ENCODE measurements at places on chromosomes 5 and 9.
A peak's percentile ranks its signal among the peaks of the same experiment; 100 is the strongest.

- DNase-seq: peak; percentile 71
Observed at GRCh38 chr5:168472329-168472728, 13.9 kb upstream of the RARS1 start.

- DNase-seq: no peak
Observed at GRCh38 chr5:40428126-40428525, 251.6 kb upstream of the PTGER4 start.

DNA sequence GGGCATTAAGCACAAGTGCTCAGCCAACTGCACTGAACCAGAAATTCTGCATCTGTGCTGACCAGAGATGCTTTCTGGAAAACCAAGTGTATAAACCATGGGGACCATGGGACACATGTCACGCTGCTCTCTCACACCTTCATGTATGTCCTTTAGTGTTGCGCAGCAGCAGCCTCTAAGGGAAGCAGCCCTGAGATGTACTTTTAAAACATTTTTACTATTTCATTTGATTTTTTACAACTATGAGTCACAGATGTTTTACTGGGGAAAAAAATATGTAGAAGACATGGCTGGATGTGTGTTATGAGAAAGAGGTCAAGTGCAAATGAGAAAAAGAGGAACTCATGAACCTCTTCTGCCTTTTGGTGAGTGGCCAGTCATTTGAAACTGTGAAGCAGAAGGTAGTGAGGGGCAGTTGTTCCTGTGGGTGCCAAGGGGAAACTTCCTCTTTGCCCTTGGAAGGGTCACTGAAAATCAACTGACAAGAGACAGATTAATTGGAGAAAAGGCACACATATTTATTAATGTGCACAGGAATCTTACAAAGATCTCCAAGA, 31.4 kb upstream of the SYK start:
- DNase-seq: no peak

GRCh38 chr5:16477541-16477940, 11.9 kb upstream of the ZNF622 start:
- no peak for DNase-seq

DNA sequence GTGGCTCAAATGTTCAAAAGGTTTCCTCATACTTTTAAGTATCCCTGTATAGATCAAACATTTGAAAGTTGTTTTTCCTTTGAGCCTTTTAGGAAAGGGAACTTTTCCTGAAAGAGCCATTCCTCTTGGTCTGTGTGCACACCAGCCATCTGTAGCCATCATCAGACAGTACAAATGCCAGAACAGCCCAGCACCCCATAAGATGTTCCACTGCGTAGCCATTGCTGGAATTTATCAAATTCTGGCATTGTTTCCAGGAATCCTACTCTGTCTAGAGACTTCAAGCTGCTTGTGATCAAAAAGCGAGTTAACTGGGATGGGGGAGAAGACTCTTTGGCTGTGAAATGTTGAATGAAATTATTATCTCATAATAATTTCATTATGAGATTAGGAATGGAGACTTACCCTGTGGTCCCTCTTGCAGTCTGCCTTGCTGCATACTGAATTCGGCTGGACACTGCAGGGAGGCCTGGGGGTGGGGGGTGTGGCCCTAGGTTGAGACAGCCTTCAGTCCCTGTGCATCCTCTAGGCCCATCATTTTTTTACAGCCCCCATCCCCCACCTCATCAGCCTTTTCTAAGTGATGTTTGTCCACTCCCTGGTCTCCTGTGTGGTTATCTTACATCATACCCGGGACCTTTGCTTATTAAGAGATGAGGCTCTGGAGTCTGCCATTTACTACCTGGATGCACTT, 99.8 kb downstream of the RALGPS1 start:
- DNase-seq: no peak

DNA sequence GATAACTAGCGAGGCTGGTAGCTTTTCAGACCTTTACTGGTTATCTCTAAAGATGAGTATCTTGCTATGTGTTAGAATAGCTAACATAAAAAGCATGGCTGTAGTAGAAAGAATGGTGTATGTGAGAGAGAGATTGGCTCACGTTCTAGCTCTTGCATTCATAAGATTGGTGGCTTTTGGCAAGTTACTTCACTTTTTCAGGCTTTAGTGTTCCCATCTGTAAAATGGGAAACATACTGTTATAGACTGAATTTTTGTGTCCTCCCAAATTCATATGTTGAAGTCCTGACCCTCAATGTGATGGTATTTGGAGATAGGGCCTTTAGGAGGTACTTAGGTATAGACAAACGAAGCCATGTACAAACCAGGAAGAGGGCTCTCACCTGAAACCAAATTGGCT, 302.4 kb upstream of the KLF4 start:
- DNase-seq: no peak

DNA sequence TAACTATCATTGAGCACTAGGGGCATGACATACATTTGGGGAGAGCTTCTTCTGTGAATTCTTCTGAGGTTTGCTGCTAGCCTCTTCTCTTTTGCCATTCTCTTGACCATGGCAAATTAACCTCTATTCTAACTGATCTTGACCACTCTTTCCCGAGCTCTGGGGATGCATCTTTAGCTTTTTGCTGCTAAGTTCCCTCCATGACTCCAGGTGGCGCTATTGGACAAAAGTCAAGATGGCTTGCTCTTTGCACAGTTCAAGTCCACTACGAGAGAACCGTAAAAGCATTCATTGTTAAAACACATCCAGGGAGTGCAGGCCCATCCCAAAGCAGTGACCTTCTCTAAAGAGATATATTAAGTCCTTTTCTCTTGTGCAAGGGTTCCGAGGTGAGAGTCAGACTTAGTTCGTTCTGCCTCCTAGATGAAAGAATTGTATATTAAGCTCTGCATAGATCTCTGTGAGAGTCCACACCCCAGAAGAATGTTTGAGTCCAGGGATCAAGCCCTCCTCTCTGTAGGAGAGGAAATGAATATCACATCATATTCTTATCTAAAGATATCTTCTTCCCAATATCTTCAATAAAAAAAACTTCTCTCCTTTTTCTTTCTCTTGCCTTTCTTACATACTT, 1152.9 kb upstream of the CDH6 start:
- peak; percentile 4 for DNase-seq

DNA sequence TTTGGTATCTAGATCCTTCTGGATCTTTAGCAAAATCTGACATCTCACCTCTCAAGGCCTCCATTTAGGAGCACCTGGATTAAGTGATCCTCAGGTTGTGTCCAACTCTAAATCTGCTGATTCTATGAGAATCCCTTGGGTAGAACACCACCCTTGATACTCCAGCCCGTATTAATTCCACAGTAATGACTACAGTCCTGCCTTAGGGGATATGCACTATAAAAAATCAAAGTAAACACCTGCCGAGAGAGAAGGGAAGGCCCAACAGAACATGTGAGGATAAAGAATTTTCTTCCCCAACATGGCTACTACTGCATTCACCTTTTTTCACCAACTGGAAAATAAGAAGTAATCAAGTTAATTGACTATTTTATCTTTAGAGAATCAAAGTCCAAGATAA, 27.6 kb downstream of the DAP start:
- DNase-seq: no peak

DNA sequence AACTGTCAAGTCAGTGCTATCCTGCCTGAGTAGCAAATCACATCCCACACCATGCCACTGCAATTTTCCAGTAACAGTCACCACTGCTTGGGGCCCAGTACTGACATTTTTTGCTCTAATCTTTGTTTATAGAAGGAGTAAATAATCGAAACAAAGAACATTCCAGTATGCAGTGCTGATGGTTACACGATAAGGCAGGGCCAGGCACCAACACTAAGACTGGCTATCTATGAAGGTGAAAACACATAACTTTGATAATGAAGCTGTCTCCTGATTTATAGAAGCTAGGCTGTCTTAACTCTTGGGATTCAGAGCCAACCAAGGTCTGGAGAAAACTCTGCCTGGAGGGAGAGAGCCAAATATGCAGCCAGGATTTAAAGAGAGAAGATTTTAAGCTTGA, 365.3 kb downstream of the BNC2 start:
- DNase-seq: no peak

- DNase-seq: no peak
Observed at GRCh38 chr9:16422114-16422513, 448.4 kb downstream of the BNC2 start.

DNA sequence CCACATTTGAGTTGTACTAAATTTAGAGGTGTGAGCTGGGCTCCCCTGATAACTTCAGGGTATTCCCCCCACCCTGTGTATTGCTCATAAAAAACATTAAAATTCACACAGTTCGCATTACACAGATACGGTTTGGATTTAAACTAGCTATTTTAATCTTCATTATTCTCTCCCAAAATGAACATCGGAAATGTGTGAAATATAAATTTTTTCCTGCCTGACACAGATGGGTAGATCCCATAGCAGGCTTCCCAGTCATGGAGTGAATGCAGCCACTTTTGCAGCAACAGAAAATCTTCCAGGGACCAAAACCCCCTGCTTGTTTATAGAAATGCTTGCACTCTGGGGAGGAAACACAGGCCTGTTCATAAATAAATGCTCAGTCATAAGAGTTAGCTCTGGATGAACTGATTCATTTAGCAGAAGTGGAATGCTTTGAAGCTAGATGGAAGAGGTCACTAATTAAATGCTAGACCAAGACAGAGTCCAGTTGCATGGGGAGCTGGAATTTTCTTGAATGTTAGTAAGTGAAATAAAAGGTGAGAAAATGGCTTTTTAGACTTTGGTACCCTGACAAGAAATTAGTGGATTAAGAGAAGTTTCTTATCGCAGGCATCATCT, 115.6 kb downstream of the PDE8B start:
- no peak for DNase-seq

DNA sequence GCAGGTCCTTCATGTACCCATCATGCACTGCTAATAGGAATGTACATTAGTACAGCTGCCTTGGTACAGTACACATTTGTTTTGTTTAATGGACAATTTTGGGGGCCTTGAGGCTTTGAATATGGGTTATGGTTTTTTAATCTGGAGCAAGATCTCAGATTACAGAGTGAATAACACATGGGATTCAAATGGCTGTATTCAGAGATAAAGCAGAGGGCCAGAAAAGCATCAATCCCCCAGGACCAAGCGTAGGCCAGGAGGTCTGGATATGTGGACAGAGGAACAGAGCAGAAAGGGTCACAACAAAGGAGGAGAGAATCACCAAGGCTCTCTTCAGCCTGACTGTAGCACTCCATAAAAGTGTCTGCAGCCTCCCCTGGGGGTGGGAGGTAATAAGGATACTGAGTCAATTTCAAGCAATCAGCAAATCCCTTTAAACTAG, 47.7 kb upstream of the STK32A start:
- no peak for DNase-seq
